CD4-positive, CD25-positive, alpha-beta regulatory T cell (primary cell): ENCODE measurements at places on chromosomes 11 and 22.

- no peak for DNase-seq
Observed at GRCh38 chr22:44271732-44272400, 40.9 kb downstream of the SHISAL1 start.

GRCh38 chr22:47110817-47111443 lies 348.5 kb downstream of the TBC1D22A start:
- DNase-seq, result no peak

DNA sequence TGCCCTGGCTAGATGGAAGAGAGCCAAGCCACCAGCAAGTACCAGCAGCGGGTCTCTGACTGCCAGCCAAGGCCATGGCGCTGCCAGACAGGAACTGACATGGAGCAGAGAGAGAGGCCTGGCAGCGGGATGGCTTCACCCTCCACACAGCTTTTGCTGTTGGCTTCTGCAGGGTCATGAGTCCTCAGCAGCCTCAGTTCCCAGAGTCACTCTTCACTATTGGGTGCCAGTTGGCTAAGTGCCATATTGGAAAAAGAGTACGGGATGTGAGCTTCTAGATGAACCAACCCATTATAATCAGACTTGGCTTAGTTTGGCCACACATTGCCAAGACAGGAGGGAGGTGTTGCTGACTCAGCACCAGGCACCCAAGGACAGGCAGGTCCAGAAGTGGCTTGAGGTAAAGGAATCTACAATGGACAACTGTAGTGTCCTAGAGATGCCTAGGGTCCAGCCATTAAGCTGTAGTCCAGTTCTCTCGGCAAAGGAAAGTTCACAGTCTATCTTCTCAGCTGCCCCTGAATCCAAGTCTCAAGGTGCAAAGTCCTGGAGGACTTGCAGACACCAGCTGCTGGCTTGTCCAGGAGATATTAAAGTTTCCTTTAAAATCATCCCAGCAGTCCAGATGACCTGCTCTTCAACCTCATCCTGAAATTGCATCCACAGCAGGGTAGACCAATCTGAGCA lies 40.7 kb upstream of the POU2AF1 start:
- no peak for DNase-seq

DNA sequence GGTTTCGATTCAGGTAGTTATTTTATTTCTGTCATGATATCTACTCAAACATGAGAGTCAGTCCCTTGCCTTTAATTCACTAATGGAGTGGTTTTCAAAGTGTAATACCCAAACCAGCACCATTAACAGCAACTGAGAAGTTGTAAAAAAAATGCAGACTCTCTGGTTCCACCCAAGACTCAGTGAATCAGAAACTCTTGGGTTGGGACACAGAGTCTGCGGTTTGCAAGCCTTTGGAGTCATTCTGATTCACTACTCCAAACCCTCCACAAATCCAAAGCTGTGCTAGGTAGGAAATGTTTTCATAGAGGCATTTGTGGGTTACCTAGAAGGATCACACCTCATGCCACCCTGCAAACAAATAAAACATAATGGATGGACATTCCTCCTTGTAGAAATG lies 340.1 kb downstream of the NTM start:
- no peak for DNase-seq

DNA sequence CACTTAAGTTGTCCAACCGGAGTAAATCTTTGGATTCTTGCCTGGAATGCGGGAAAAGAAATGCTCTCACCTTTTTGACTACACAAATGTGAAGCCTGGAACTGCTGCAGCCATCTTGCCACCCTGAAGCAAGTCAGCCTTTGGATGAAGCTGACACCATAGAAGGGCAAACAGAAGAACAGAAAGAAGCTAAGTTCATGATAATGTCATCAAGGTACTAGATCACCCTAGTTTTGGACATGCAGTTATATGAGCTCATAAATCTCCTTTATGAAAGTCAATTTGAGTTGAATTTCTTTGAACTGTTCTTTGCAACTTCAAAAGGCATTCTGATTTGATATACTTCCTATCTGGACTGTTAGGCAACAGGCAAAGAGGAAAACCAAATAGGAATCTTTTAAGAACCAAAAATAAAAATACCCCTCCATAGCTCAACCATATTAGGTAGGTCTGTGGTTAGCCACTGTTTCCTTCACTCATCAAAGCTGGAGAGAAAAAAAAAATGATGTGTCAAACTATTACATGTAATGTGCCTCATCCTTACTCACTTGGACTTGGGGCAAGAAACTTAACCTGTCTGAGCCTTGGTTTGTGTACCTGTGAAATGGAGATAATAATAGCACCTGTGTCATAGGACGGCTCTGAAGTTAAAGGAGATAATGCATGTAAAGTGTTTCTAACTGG lies 91.9 kb downstream of the WT1 start:
- no peak for DNase-seq

- DNase-seq, result no peak
Observed at GRCh38 chr22:24107661-24108060, 73.6 kb upstream of the SUSD2 start.

DNA sequence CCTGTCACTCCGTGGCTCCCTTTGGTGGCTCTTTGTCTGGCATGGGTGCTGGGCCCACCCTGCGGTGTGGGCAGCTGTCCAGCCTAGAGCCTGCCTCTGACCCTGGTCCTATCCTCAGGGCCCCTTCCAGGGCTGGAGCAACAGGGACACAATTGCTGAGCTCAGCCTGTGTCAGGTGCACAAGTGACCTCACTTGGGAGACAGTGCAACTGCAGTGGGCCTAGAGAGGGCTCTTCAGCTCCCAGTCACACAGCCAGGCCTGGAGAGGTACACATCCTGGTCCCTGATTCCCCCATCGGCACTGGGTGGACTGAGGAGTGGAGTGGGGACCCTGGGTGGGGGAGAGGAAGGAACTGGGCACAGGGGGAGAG lies 43.9 kb downstream of the RTN4R start:
- DNase-seq, result no peak

GRCh38 chr11:43358279-43358800 lies 380 bp upstream of the TTC17 start:
- DNase-seq, result no peak

DNA sequence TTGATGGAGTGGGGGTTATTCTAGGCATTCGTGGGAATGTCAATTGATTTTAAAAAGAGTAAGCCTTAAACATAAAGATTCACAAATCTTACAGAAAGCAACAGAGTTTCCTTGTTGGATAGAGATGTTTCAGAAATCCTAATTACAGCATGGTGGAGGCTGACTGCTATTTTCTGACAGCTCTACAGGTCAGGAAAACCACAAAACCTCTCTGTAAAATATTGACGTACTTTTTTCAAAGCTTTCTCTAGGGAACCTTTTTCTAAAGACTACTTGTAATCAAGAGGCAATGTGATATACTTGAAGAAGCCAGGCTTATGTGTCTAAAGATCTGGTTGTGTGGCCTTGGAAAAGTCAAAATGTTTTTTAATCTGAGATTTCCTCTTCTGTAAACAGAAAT lies 9.1 kb upstream of the OR8B8 start:
- DNase-seq, result no peak

DNA sequence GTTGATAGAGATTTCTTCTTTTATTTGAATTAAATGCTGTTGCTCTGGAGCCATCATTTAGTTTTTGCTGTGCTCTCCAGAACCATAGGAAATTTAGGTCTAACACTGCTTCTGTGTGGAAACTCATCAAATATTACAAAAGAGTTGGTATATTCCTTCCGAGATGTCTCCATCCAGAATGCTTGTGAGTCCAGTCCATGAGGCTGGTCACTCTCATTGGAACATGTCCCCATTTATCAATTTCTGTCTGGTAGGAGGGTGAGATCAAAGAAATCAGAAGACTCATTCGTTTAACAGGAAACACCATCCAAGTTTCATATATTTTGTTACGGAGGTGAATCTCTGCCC lies 52.4 kb upstream of the LMO2 start:
- no peak for DNase-seq

DNA sequence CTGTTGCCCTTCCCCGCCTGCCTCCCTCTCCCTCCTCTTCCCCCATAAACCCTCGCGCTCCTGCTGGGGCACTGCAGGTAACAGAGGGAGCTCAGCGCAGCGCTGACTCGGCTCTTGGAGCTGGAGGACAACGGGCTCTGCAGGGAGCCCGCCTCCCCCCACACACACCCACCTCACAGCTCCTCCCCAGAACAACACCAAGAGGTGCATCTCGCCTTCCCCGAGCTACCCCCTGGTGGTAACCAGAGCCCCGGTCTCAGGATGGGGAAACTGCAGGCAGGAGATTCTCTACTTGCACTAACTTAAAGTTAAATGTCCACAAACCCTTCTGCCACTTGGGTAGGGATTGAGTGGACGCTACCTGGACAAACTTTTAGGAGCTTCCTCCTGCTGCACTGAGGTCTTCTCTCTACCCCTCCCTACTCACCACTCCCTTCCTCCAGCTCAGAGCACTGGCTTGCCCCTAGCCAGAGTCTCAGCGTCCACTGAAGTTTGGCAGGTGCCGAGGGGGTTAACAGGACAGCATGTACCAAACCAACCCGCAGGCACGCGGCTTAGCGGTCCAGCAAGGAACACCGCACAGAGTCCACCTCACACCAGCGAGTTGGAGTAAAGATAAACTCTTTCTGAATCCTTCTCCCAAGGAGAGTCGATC lies 4.0 kb upstream of the SCN4B start:
- DNase-seq, result peak; percentile 9

- peak; percentile 88 for DNase-seq
Observed at GRCh38 chr22:37896181-37896592, 9.9 kb upstream of the MICALL1 start.
